ENCODE measurements at places on chromosomes 1 and 21. TPM values are rescaled to one million over a fixed set of nuclear protein-coding genes. Genes with fewer than 3 reads are reported as not detected.

Gene USP33
- 89.4 TPM for total RNA-seq

Gene TBX19
- total RNA-seq, result 0.28 TPM

Gene AMIGO1
- total RNA-seq, result 1.6 TPM

Gene CYP4X1
- total RNA-seq, result not detected

Gene KRTAP13-2
- total RNA-seq, result not detected

Gene LTN1
- 45.0 TPM for total RNA-seq

Gene PLA2G5
- total RNA-seq, result not detected

Gene IL20
- total RNA-seq, result not detected

Gene ENTREP3
- 1.4 TPM for total RNA-seq

Gene ICOSLG
- under 0.01 TPM for total RNA-seq

Gene ZBTB40
- total RNA-seq, result 8.9 TPM

Gene AMY1A
- not detected for total RNA-seq

Gene KIAA1614
- total RNA-seq, result 1.8 TPM

Gene SPRR3
- not detected for total RNA-seq

Gene TRAF3IP3
- total RNA-seq, result not detected

Gene KCND3
- total RNA-seq, result under 0.01 TPM

Gene PRAMEF13
- not detected for total RNA-seq

Gene EPB41
- 10.0 TPM for total RNA-seq

Gene HIPK1
- total RNA-seq, result 33.9 TPM

Gene DISC1
- 6.1 TPM for total RNA-seq

Gene FMO3
- total RNA-seq, result not detected

Gene BEND5
- total RNA-seq, result 1.1 TPM

Gene A3GALT2
- total RNA-seq, result not detected

Gene FBLIM1
- 43.6 TPM for total RNA-seq

Gene NHLH1
- total RNA-seq, result not detected

Gene PGLYRP4
- total RNA-seq, result not detected

Gene HPCA
- not detected for total RNA-seq

Gene LYSMD1
- total RNA-seq, result 10.4 TPM
